ENCODE measurements at places on chromosomes 2 and 18. TPM values are rescaled to one million over a fixed set of nuclear protein-coding genes. Genes with fewer than 3 reads are reported as not detected.

Gene GDF7
- total RNA-seq = not detected

Gene ITGA6
- 242 TPM for total RNA-seq

Gene IHH
- total RNA-seq = 9.0 TPM

Gene TRAF3IP1
- total RNA-seq = 21.2 TPM

Gene CPO
- 0.40 TPM for total RNA-seq

GRCh38 chr2:203909261-203909967 is 27.1 kb upstream of the ICOS start:
- H3K4me1 ChIP-seq = peaks cover 8% of the 10 kb centered on the region
- H3K27me3 ChIP-seq = no peaks in the 10 kb centered on the region
- no peak overlapping the region for H3K4me3 ChIP-seq

- peaks cover 23% of the 10 kb centered on the region for H3K4me1 ChIP-seq
- no peaks in the 10 kb centered on the region for H3K27me3 ChIP-seq
- H3K36me3 ChIP-seq = peaks cover 4% of the 10 kb centered on the region
- no peak overlapping the region for H3K27ac ChIP-seq
- DNase-seq = no peak
- no peak overlapping the region for H3K4me3 ChIP-seq
These were observed 203.6 kb upstream of the GALNT5 start for GRCh38 chr2:157053876-157054275.

- DNase-seq = no peak
- no peaks in the 10 kb centered on the region for H3K4me1 ChIP-seq
- no peak overlapping the region for H3K27ac ChIP-seq
- no peaks in the 10 kb centered on the region for H3K27me3 ChIP-seq
- H3K36me3 ChIP-seq = peaks cover 9% of the 10 kb centered on the region
- H3K4me3 ChIP-seq = no peak overlapping the region
These were observed 16.6 kb upstream of the HRH4 start for GRCh38 chr18:24443870-24444269.

GRCh38 chr2:159860581-159861310 is 62.7 kb upstream of the CD302 start:
- no peaks in the 10 kb centered on the region for H3K27me3 ChIP-seq
- no peaks in the 10 kb centered on the region for H3K4me1 ChIP-seq
- DNase-seq = no peak
- peaks cover 7% of the 10 kb centered on the region for H3K36me3 ChIP-seq
- no peak overlapping the region for H3K27ac ChIP-seq

Measured in Calu3 (cell line).